ENCODE measurements at places on chromosomes 2 and 18.

GRCh38 chr18:28027755-28028154 is 149.2 kb downstream of the CDH2 start:
- H3K4me3 ChIP-seq, result no peak overlapping the region
- H3K4me1 ChIP-seq, result no peaks in the 10 kb centered on the region
- DNase-seq, result no peak
- no peaks in the 10 kb centered on the region for H3K36me3 ChIP-seq
- H3K27ac ChIP-seq, result no peak overlapping the region
- no peaks in the 10 kb centered on the region for H3K27me3 ChIP-seq

- H3K27me3 ChIP-seq, result no peaks in the 10 kb centered on the region
- H3K27ac ChIP-seq, result no peak overlapping the region
- no peak overlapping the region for H3K4me3 ChIP-seq
- no peaks in the 10 kb centered on the region for H3K36me3 ChIP-seq
- no peaks in the 10 kb centered on the region for H3K4me1 ChIP-seq
- peak; percentile 17 for DNase-seq
Measured at GRCh38 chr2:38722271-38723061, 28.7 kb downstream of the SRSF7 start.

DNA sequence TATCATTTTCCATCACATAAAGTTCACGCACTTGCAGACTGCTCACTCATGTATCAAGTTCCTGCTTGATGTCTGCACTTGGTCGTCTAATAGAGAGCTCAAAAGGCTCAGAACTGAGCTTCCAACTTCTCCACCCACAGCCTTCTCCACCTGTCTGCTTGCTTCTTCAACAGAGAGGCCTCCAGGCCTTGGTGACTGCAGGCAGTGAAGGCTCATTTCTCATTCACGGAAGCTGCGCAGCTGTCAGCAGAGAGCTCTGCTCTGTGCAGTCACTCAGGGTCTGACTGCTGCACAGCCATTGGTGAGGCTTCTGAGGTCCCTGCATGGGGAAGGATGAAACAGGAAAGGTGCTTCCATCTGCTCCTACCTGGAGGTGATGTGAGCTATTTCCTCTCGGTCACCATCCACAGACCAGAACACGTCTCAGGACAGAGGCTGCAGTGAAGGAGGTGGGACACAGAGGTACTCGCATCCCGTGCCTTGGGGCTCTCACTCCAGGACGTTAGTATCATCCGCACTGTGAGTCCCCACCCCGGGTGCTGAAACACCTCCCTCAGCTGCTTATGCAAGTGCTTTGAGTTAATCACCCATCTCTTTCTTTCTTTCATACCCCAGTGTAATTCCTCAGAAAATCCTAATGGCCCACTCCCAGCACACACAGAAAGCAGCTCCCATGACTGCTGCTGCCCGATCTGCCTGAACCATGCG is 126.2 kb downstream of the TMEM18 start:
- H3K27ac ChIP-seq, result no peak overlapping the region
- no peak for DNase-seq
- peaks cover 13% of the 10 kb centered on the region for H3K27me3 ChIP-seq
- H3K4me3 ChIP-seq, result no peak overlapping the region
- H3K36me3 ChIP-seq, result no peaks in the 10 kb centered on the region

- peaks cover 38% of the 10 kb centered on the region for H3K27me3 ChIP-seq
- no peaks in the 10 kb centered on the region for H3K36me3 ChIP-seq
- no peak overlapping the region for H3K27ac ChIP-seq
Measured at GRCh38 chr2:2638547-2639220, 307.6 kb upstream of the MYT1L start.

DNA sequence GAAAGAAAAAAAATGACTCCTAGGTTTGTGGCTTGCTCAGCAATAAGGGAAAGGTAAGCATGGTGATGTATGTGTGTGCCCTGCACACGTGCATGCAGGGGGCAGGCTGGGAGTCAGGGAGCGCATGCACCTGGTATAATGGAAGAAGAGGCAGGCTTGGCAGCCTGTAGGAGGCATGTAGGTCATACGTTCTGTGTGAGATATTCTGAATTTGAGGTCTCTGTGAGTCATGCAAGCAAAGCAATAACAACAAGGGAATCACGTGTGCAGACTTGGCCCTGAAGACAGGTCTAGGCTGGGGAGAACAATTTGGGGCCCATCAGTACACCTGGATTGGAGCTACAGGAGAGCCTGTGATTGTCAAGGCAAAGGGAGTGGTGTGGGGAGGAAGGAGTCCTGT is 94.5 kb upstream of the TTC39C start:
- DNase-seq, result no peak
- H3K27me3 ChIP-seq, result no peaks in the 10 kb centered on the region
- no peaks in the 10 kb centered on the region for H3K36me3 ChIP-seq
- no peak overlapping the region for H3K4me3 ChIP-seq
- no peaks in the 10 kb centered on the region for H3K4me1 ChIP-seq
- no peak overlapping the region for H3K27ac ChIP-seq

DNA sequence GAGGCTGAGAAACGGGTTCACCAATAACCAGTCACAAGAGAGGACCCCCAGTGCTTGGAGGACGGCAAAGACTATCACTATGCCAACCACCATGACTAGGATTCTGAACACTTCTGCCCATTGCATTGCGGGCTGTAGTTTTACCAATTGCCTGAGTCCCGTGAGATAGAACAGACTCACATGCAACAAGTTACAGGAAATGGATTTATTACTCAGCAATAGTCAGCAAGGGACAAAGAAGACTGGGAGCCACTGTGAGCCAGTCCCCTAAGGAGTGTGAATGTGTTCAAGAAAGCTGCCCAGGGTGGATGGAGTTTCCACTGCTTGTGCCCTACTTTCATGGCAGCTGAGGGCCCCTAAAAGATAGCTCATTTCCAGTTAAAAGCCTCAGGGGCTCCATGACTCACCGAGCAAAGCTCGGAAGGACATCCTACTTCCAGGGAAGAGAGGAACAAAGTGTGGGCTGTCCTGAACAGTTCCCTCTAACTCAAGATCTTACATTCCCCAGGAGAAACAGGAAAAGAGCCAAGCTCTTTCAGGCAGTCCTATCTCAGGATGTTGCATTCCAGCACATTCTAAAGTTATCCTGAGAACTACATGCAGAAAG is 54.4 kb downstream of the SLC4A3 start:
- no peaks in the 10 kb centered on the region for H3K4me1 ChIP-seq
- no peaks in the 10 kb centered on the region for H3K27me3 ChIP-seq
- DNase-seq, result no peak
- peak overlapping the region; percentile 69 for H3K27ac ChIP-seq
- no peaks in the 10 kb centered on the region for H3K36me3 ChIP-seq
- H3K4me3 ChIP-seq, result no peak overlapping the region

- DNase-seq, result no peak
- no peak overlapping the region for H3K4me3 ChIP-seq
- no peaks in the 10 kb centered on the region for H3K36me3 ChIP-seq
- H3K4me1 ChIP-seq, result no peaks in the 10 kb centered on the region
- H3K27me3 ChIP-seq, result no peaks in the 10 kb centered on the region
- no peak overlapping the region for H3K27ac ChIP-seq
Measured at GRCh38 chr2:225328192-225328591, 71.3 kb upstream of the NYAP2 start.

DNA sequence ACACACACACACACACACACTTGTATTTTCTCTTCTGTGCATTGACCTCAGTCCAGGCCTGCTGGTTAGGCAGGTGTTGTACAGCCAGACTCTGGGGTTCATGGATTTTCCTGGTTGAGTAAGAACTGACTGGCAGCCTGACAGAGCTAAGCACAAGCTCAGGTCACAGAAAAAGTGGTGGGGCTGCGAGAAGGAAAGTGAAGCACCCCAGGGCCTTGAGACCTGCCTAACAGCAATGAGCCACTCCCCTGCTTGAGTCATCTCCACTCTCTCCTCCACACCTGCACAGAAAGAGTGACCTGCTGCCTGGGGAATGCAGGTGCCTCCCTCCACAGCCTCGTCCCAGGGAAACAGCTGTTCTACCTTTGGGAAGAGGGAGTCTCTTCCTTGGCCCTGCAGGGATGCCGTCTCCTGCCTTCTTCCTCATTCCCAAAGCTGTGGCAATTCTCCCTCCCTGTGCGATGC is 91.4 kb upstream of the LGALSL start:
- no peak overlapping the region for H3K4me3 ChIP-seq
- no peaks in the 10 kb centered on the region for H3K36me3 ChIP-seq
- H3K27me3 ChIP-seq, result no peaks in the 10 kb centered on the region
- peak; percentile 84 for DNase-seq
- no peaks in the 10 kb centered on the region for H3K4me1 ChIP-seq

GRCh38 chr2:46870051-46870839 is 45.4 kb downstream of the MCFD2 start:
- no peak overlapping the region for H3K4me3 ChIP-seq
- peaks cover 10% of the 10 kb centered on the region for H3K4me1 ChIP-seq
- H3K27me3 ChIP-seq, result peaks cover 2% of the 10 kb centered on the region
- H3K36me3 ChIP-seq, result no peaks in the 10 kb centered on the region

GRCh38 chr2:175236930-175237329 is 55.4 kb upstream of the ATP5MC3 start:
- no peaks in the 10 kb centered on the region for H3K4me1 ChIP-seq
- H3K27me3 ChIP-seq, result peaks cover 3% of the 10 kb centered on the region
- DNase-seq, result no peak
- no peak overlapping the region for H3K27ac ChIP-seq

DNA sequence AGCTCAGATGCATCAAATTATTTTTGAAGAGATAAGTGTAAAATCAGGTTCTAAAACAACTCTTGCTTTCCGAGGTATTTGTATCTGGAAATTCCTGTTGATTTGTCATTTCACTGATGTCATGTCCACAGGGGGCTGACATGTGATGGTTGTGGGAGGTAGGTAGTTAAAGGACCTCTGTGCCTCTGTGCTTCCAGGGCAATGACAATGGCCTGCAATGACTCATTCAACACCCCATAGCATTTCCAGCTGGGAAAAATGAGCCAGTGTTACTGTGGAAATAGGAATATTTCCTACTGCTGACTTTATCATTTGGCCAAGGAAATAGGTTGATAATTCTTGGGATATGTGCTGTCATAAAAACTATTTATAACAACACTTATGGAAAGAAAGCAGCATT is 86.2 kb upstream of the CCDC195 start:
- H3K4me3 ChIP-seq, result no peak overlapping the region
- no peaks in the 10 kb centered on the region for H3K27me3 ChIP-seq
- H3K36me3 ChIP-seq, result no peaks in the 10 kb centered on the region
- no peak overlapping the region for H3K27ac ChIP-seq

GRCh38 chr18:36302676-36303075 is 5.2 kb downstream of the FHOD3 start:
- H3K4me1 ChIP-seq, result no peaks in the 10 kb centered on the region
- no peaks in the 10 kb centered on the region for H3K36me3 ChIP-seq
- H3K4me3 ChIP-seq, result no peak overlapping the region
- no peak overlapping the region for H3K27ac ChIP-seq

- H3K4me3 ChIP-seq, result no peak overlapping the region
- no peak overlapping the region for H3K27ac ChIP-seq
- H3K27me3 ChIP-seq, result no peaks in the 10 kb centered on the region
- no peaks in the 10 kb centered on the region for H3K36me3 ChIP-seq
Measured at GRCh38 chr2:210460322-210461227, 16.0 kb downstream of the LANCL1 start.

GRCh38 chr2:2010251-2010650 is 265.9 kb upstream of the PXDN start:
- no peak overlapping the region for H3K27ac ChIP-seq
- no peaks in the 10 kb centered on the region for H3K36me3 ChIP-seq
- no peaks in the 10 kb centered on the region for H3K4me1 ChIP-seq
- H3K4me3 ChIP-seq, result no peak overlapping the region

GRCh38 chr18:69948256-69948655 is 583 bp upstream of the CD226 start:
- no peaks in the 10 kb centered on the region for H3K4me1 ChIP-seq
- H3K36me3 ChIP-seq, result no peaks in the 10 kb centered on the region
- DNase-seq, result no peak
- H3K4me3 ChIP-seq, result no peak overlapping the region

GRCh38 chr2:60483401-60483800 is 70.1 kb downstream of the BCL11A start:
- no peaks in the 10 kb centered on the region for H3K36me3 ChIP-seq
- no peak for DNase-seq
- H3K27me3 ChIP-seq, result no peaks in the 10 kb centered on the region
- no peak overlapping the region for H3K27ac ChIP-seq
- no peak overlapping the region for H3K4me3 ChIP-seq

GRCh38 chr2:175435012-175435411 is 253.5 kb upstream of the ATP5MC3 start:
- no peaks in the 10 kb centered on the region for H3K4me1 ChIP-seq
- peaks cover 3% of the 10 kb centered on the region for H3K27me3 ChIP-seq
- DNase-seq, result no peak

DNA sequence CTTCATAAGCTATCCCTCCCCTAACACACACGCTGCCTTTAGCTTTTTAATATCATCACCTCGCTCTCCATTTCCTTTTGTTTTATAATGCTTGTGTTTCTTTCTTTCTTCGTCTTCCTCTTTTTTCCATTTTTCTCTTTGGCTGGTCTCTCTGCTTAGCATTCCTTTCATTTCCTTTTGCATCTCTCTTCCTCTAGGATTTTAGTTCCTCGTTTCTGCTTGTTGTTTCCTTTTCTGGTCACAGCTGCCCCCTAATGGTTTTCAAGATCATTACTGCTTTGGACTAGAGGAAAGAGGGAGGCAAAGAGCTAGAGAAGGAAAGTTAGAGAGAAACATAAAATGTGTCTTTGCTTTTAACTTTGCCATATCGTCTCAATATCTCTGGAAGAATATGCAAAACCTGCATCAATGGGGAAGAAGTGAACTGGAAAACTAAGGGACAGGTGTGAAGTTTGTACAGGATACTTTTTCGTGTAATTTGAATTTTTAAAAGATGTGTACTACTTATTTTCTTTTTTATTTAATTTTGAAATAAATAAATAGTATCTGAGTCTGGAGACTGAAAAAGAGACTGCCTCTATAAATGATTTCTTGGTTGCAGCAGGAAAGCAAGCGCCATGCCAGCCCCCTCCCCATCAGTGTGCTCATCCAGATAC is 6.3 kb upstream of the NRP2 start:
- H3K27ac ChIP-seq, result no peak overlapping the region
- no peaks in the 10 kb centered on the region for H3K4me1 ChIP-seq
- no peaks in the 10 kb centered on the region for H3K36me3 ChIP-seq
- no peak overlapping the region for H3K4me3 ChIP-seq
- DNase-seq, result no peak
- H3K27me3 ChIP-seq, result no peaks in the 10 kb centered on the region

DNA sequence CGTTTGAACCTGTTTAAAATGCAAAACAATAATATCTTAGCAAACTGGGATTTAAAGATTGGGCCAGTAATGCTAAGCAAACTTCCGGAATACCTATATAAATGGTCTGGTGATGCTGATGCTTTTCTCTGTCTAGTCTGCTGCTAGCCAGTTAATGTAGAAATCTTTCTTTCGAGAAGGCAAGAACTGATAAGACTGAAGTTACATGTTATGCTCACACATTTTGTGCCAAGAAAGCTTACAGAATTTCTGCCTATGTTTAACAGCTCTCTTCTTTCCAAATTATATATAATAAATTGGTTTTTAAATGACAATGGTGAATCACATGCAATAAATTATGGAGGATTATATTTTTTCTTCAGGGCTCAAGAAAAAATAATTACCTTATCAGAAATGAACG is 37.9 kb downstream of the GCA start:
- no peak overlapping the region for H3K27ac ChIP-seq
- H3K27me3 ChIP-seq, result no peaks in the 10 kb centered on the region
- no peak for DNase-seq
- no peaks in the 10 kb centered on the region for H3K36me3 ChIP-seq
- H3K4me1 ChIP-seq, result no peaks in the 10 kb centered on the region

Measured in breast epithelium (tissue), 4 donors.